Renal cortical epithelial cell (primary cell): ENCODE measurements at places on chromosomes 11 and 22.

DNA sequence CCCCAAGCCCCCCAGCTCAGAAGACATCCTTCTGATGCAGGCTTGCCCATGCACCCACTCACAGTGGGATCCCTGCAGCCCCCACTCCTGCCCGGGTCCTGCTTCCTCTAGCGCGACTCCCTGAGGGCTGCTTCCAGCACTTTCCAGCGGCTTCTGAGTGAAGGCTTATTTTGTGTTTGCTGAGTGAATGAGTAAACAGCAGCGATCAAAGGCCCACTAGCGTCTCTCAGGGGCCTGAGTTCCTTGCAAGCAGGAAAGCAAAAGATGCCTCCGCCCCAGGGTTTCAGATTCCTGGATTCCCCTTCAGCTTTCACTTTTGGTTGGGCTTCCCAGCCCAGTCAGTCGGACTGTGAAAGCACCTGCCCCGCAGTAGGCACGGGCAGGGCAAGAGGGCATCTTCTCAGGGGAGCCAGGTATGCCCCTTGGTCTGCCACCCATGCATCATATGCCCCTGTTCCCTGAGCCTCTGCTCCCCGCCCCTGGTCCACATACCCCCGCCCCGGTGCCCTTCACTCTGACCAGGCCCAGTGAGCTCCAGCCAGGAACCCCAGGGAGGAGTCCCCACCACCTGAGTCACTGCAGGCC lies 9.2 kb downstream of the FADD start:
- peak; percentile 33 for DNase-seq

GRCh38 chr11:76602431-76602861 lies 68.1 kb downstream of the LRRC32 start:
- no peak for DNase-seq

DNA sequence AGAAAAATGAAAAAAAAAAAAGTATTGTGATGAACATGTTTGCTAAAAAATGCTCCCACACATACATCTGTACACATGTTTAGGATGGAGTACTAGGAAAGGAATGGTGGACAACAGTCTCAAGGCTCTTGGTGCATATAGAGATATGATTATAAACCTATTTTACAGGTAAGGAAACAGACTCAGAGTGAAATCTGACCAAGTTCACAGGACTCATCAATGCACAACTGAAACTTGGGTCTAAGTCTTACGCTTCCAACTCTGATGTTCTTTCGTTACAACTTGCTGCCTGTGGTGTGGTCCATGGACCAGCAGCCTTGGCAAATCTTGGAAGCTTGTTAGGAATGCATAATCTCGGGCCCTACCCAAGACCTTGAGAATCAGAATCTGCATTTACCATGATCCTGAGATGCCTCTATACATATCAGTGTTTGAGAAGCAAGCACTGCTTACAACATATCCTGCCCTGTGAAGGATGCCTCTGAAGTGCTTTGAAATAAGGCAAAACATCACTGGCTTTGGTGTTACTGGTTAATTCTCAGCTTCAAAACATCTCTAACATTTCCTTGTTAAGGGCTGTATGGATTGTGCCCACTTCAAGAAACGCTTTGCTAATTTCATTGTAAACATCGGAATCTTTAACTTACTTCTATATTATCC lies 39.9 kb upstream of the NUP160 start:
- DNase-seq = no peak

GRCh38 chr11:104191124-104191523 lies 27.2 kb upstream of the PDGFD start:
- DNase-seq = no peak

DNA sequence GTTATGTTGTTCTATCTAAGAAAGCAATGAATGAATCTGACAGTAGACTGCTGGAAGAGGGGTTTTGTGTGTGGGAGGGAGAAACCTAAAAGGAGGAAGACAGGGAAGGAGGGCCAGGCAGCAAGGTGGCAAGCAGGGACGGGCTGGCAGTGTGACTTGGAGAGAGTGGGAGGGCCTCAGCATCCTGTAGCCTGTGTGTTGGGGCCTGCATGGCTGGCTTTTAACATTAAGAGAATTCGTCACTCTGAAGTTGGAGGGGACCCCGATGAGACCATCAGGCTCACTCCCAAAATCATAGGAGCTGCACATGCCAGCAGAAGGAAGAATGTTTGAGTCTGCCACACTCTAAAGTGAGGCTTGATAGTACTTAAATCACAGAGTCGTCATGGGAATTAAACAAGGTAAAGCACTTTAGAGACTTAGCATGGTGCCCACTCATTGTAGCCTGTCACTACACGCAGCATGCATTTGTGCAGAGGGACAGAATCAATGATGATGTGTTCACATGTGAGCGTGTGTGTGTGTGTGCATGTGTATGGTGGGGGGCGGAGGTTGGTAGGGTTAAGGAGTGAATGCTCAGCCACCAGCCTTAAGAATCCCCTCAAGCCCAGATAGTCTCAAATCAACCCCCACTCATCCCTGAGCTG lies 199.5 kb downstream of the TENM4 start:
- DNase-seq = no peak

- no peak for DNase-seq
Observed at GRCh38 chr22:27790376-27791158, 11.0 kb downstream of the MN1 start.

DNA sequence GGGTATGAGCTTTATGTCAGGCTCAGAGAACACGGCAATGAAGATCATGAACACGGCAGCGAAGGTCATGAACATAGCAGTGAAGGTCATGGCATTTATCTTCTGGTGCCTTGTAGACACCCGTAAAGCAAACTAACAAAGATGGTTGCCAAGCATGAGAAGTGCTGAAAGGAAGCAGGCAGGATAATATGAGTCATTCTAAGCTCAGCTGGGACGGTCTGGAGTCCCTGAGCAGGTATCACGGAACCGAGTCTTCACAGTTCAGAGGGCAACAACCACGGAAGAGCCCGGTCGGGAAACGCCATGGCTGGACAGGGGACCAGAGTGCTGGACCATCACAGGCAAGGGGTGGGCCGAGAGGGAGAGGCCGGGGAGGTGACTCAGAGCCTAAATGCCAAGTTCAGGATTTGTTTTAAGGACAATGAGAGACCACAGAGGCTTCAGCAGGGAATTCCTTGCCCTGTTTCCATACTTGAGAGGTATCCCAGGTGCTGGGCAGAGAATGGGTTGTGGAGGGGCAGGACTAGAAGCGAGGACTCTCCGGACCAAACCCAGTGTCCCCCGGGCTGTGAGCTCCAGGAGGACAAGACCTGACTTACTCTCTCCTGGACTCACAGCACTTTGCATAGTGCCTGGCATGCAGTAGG lies 13.1 kb upstream of the MS4A10 start:
- no peak for DNase-seq

DNA sequence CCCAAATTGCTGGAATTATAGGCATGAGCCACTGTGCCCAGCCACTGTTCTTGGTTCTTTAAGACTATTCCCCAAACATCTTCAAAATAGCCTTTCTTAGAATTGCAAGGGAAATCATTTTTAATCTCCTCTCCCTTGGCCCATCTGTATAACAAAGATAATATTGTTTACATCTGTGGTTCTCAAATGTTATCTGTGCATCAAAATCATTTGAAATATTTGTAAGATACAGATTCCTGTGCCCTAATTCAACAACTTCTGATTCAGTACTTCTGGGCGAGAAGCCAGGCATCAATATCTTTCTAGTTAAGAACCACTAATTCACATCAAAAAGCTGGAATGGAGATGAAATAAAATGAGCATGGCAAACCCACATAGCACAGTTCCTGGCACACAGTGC lies 83.0 kb downstream of the TMPRSS5 start:
- no peak for DNase-seq

GRCh38 chr11:117673602-117674001 lies 123.4 kb downstream of the DSCAML1 start:
- DNase-seq = no peak

DNA sequence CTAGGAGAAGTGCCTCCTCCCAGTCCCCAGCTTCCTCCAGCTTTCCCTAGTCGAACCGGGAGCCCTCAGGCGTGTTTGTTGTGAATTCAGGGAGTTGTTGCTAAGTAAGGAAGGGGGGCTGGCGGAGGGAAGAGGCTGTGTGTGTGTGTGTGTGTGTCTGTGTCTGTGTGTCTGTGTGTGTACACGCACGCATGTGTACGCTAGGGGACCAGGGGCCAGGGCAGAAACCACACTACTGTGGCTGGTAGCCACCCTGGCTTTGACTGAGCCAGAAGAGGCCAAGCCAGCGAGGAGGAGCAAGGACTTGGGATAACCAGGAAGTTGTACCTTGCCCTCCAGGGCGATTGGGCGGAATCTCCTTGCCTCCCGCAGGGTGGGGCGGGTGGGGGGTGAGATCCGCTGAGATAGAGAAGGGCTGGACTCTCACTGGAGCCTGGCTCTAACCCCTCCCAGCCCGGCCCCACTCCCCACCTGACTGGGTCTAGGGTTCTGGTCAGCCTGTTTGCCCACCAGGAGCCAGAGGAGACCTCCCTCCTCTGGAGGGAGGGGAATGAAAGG lies 7.5 kb downstream of the BCL9L start:
- peak; percentile 92 for DNase-seq

- no peak for DNase-seq
Observed at GRCh38 chr22:19815093-19815822, 39.4 kb downstream of the GNB1L start.

- DNase-seq = no peak
Observed at GRCh38 chr11:68469642-68470041, 9.1 kb downstream of the PPP6R3 start.

- no peak for DNase-seq
Observed at GRCh38 chr11:64604458-64605243, 13.6 kb downstream of the SLC22A12 start.

DNA sequence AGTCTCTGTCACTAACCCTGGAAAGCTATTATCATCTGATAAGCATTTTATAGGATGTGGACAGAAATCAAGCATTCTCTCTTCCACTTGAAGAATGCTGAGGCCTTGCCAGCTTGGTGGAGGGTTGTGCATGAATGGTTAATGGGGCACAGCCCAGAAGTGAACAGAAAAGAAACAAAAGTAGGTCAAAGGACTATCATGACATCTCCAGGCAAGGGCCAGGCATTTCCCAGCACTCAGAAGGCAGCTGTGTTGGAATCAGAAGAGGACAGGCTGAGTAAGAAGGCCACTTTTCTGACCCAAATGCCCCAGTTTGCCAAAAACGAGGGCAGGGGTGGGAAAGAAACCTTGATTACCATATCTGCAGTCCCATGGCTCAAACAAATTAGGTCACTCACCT lies 12.4 kb downstream of the TENM4 start:
- DNase-seq = peak; percentile 86

DNA sequence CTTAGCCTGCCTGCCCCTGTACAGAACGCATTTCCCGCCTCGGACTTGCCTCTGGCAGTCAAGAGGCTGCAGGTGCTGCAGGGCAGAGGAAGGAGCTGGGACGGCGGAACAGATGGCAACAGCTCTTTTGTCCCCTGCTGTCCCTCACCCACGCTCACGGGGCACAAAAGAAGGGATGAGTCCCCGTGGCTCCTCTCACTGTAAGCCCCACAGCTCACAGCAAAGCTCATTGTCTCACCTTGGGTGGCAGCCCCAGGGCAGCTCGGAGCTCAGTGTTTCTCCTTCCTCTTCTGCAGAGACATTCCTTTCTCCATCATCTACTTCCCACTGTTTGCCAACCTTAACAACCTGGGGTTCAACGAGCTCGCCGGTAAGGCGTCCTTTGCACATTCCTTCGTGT lies 24.3 kb downstream of the SLC25A18 start:
- no peak for DNase-seq

DNA sequence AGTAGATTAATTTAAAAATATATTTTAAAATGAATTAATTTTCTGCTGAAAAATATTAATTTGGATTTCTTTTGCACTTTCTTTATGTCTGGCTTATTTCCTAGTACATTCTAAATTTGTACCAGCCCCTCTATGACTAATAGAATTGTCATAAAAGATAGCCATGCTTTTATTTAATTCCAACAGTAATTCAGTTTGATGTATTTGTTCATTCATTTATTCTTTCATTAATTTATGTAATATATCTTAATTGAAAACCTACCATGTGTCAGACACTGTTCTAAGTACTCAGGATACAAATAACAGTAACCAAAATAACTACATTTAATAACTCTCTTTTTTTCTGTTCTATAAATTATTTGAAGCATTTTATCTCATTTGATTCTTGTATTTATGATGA lies 264.0 kb upstream of the CCDC179 start:
- no peak for DNase-seq

DNA sequence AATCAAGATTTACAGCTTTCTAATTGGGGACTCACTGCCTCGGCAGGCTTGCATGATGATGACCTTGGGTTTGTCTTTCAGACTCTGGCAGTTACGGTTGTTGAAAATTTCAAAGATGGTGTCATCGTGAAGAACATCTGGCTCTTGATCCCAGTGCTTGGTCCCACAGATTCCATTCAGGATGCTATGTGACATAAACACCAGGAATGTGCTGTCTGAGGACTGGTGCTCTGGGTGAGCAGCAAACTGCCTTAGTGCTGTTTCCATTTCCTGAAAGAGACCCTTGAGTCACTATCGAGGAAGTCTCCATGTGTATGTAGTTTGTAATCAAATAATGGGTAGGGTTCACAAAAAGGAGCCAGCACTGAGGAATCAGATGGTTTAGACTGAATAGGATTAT lies 7.1 kb downstream of the CASP12 start:
- DNase-seq = no peak

DNA sequence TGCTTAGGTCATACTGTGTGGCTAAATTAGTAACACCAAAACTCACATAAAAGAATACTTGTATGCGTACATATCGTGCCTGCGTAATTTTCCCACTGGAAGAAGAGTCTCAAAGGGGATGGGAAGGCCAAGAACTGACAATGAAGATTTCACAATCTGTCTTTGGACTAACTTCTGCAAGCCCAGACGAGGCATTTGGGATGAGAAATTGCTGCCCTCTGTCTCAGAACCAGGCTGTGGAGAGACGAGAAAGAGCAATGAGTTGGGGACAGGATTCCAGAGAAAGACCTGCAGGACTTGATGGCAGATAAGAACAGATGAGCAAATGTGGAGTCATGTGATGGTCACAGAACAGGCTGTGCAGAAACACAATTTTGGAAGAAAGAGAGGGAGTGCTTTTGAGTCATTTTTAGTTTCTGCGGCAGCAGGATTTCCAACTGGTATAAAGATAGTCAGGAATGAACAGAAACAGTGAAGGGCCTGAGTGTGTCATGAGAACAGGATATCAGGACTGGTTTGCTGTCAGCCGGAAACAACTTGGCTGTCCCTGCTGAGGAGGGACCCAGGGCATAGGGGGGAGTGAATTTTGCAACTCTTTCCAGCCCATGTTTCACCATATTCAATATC lies 82.7 kb upstream of the CTSC start:
- no peak for DNase-seq

GRCh38 chr11:35307221-35307621 lies 112.1 kb downstream of the SLC1A2 start:
- DNase-seq = no peak
